Fibroblast of villous mesenchyme (primary cell): ENCODE measurements at places on chromosomes 5 and 9. TPM values are rescaled to one million over a fixed set of nuclear protein-coding genes. Genes with fewer than 3 reads are reported as not detected.

TRIP13 gene
- total RNA-seq = 16.8 and 29.8 TPM in 2 replicates

SLC34A1 gene
- total RNA-seq = not detected in 2 replicates

ARHGEF28 gene
- 34.1 and 40.2 TPM in 2 replicates for total RNA-seq

GRCh38 chr9:84846906-84847305 is 177.4 kb downstream of the NTRK2 start:
- DNase-seq = no peak

GRCh38 chr5:147578228-147579024 is 68.6 kb upstream of the DPYSL3 start:
- peak; percentile 72 for DNase-seq

GRCh38 chr9:122118343-122119165 is 25.4 kb upstream of the TTLL11 start:
- DNase-seq = no peak

DNA sequence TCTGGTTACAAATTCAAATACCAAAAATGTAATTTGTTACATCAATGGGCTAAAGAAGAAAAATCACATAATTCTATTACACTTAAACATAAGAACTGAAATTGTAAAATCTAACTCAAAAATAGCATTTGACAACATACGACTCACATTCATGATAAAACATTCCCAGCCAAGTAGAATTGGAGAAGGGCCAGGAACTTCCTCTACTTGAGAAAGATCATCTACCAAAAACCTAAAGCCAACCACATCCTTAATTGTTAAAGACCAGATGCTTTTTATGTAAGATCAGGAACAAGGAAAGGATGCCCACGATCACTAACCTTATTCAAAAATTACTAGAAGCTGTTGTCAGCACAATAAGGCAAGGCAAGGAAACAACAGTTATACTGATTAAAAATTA is 1819.8 kb upstream of the C9orf72 start:
- DNase-seq = peak; percentile 47

DNA sequence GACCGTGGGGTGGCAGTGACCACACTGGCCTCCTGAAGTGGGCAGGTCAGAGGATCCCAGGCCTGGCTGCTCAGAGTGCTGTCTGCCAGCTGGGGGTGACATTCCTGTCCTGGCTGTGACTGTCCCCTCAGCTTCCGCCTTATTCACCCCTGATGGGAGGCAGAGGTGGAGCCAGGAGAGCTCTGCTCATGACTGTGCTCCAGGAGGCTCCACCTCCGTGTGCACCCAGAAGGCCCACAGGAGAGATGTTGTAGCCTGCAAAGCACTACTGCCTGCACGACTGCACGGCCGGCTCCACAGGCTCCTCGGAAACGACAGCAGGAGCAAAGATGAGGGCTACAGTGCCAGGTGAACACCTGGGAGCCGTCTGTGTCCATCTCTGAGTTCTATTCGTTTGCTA is 60.9 kb downstream of the ROPN1L start:
- DNase-seq = no peak

DNA sequence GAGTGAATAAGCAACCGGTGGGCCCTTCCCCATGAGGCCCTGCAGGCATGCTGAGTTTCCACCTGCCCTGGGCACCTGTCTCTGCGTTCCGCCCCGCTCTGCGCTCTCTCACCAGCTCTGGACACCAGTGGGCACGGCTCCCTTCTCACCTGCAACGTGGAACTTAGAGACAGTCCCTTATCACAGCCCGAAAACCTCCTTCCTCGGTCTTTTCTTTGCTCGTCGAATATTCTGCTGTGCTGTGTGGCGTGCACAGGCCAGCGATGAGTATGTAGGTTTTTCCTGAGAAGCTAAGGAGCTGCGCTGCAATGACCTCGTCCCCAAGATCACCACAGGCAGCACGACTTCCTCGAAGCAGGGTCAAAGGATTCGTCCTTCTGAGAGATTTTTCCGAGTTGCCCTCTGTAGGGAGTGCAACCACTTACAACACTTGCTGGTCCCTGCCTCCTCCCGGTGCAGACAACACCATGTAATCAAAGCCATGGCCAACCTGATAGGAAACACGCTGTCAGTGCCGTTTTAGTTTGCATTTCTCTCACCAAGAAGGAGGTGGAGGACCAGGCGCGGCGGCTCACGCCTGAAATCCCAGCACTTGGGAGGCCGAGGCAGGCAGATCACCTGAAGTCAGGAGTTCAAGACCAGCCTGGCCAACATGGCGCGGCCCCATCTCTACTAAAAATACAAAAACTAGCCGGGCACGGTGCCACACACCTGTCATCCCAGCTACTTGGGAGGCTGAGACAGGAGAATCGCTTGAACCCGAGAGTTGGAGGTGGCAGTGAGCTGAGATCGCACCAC is 27.2 kb upstream of the NOTCH1 start:
- no peak for DNase-seq

- DNase-seq = peak; percentile 70
Observed at GRCh38 chr9:22079873-22080341, 70.8 kb upstream of the CDKN2B start.
